ENCODE measurements at places on chromosomes 4 and X.
A peak's percentile ranks its signal among the peaks of the same experiment; 100 is the strongest.

- DNase-seq = no peak
These were observed 1008.2 kb downstream of the NLGN4X start for GRCh38 chrX:5220421-5220820.

- DNase-seq = no peak
These were observed 45.0 kb downstream of the TMEM165 start for GRCh38 chr4:55440786-55441185.

GRCh38 chrX:10356979-10357378 lies 200.2 kb downstream of the CLCN4 start:
- DNase-seq = peak; percentile 79

DNA sequence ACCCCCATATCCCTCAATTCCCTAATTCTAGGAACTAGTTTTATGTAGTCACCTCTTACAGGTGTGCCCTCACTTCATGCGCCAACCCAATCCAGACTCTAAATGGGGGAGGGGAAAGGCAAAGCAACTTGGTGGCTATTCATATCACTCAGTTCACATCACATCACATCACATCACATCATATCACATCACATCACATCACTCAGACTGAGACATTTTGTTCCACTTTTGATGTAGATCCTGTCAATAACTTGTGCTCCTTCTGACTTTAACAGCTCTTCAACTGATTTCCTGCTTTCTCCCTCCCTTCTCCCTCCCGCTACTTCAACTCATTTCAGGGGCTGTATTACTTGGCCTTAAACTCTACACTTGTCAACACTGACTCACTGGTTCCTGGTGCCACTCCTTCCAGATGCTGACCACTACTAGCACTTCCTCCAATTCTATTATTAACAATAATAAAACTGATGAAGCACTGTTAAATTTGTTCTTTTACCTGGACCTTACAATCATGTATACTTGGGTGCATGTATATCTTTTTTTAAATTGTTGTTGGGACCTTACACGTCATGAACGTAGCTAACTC lies 29.1 kb upstream of the PLS3 start:
- DNase-seq = peak; percentile 68

DNA sequence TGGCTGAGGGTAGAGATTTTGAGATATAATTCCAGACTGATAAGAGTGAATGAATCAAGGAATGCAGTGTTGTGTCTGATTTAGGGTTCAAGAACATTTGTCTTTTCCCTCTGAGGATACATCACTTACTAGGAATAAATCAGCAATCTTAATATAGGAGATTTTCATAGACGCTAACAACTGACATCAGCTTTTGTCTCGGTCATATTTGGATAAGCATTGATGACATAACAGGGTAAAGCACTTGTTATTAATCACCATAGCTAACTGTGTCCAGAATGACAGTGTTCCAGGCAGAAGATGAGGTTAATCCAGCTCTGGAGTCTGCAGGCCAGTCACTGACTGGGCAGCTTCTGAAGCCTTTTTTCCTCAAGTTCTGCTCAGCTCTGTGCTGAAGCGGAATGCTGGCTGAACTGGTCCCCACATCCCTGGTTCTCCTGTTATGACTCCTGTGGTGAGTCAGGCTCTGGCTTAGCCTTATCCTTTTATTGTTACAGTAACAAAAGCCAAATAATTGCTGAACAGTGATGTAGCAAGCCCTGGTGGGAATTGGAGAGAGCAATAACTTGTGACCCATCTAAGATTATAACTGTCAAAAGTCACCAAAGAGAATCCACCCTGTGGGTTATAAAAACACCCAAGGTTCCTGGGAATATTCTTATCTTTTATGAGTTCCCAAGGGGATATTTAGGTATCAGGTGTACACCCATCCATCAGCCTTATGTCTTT lies 41.8 kb downstream of the FNIP2 start:
- peak; percentile 95 for DNase-seq

GRCh38 chr4:183030823-183031222 lies 68.2 kb upstream of the WWC2 start:
- no peak for DNase-seq

GRCh38 chr4:36385951-36386571 lies 104.6 kb downstream of the DTHD1 start:
- no peak for DNase-seq

GRCh38 chr4:4420421-4420820 lies 33.5 kb downstream of the NSG1 start:
- DNase-seq = no peak

DNA sequence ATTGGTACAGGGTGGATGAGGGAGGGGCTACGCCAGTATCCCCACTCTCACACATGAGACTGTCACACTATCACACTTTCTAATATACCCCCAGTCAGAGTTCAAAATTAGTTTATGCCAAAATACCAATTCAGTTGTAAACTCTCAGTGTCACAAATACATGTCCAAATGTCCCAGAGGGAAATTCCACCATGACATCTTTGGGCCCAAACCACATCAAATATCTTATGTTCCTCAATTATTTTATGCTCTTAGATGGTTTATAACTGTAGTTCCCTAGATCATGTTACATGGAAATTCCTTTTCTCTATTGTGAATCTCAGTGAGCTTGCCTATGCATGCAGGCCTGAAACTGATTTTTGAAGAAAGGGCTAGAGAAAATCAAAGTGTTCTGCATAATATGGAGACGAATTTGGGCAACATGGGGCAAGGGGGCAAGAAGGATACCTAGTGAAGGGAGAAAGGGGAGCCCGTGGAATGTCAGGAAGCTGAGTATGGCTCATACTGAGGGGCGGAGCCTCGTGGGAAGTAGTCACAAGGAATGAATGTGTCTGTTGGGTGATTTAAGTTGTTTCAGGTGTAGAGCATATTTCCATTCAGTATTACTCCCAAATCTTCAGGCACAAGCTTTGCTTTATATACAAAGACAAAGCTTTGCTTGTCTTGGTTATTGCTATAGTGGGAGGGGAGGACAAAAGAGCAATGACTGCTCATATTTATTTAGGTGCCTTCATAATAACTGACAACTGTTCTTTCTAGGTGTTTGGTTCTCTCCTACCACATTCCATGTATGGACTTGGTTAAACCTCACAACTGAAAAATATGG lies 40.8 kb downstream of the CLNK start:
- DNase-seq = peak; percentile 49

DNA sequence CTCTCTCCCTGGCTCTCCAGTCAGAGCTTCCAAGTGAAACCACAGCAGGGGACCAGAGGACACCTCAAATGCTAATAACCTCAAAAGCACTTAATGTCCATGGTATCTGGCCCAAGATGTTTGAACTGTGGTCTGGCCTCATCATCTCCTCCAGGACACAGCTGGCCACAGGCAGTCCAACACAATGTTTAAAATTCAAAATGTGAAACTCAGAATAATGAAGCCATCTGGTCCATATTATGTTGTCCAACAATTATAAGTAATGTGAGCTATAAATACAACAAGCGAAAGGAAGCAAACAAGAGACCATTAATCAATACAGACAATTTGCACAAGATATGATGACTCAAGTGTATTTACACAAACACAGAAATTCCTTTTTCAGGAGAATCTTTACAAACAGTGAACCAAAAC lies 90.7 kb upstream of the S100G start:
- no peak for DNase-seq

DNA sequence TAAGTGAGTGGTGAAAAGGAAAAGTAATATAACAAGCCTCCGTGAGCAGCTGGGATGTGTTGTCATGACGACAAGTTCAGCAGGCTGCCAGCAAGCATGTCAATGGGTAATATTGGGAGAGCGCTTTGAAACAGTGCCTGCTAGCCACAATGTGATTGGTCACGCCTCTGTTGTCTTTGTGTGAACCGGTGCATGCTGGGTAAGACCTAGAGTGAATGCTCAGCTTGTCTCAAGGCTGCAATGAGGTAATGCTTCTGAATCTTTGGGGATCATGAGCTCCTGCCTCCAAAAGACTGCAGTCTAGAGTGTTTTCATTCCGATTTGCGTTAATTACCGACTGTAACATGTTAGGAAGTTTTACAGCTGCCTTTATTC lies 54.9 kb downstream of the STOX2 start:
- peak; percentile 53 for DNase-seq

GRCh38 chr4:151407466-151408379 lies 1.3 kb upstream of the FHIP1A start:
- DNase-seq = no peak

GRCh38 chr4:139920486-139921002 lies 233.4 kb downstream of the MAML3 start:
- no peak for DNase-seq

DNA sequence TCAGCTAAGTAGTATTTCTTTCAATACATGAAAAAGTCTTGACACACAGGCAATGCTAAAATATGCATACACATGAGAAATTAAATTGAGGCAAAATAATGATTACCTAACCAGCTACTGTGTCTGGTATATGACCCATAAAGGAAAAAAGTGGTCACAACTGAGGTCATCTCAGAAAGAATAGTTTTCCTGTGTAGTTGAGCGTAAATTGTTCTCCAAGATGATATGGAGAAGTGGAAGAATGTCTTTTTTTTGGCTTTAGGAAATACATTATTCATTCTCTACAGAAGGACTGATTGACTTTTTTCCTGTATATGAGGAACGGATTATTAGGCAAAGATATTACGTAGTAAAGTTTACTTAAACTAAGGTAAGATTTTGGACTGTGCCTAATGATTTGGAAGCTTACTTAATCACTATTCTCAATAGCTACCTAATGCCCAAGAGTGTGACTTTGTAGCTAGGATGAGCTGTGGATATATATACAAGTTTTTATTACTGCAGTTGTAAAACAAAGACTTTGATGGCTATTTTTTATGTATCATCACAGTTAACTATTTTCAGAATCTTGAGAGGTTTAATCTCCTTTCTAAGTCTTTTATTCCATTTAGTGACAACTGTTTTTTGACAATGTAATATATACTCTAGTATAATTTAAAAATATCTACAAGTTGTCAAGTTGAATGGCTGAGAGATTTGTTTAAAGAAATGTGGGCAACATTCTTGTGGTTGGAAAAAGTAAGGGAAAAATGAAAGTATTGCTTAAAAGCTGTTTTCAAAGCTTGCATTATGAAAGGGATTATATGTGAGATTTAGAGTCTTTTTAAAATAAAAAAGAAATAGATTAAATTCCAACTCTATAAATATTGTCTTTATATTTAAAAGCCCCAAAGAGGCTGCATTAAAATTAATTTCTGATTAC lies 100.2 kb downstream of the PDLIM5 start:
- no peak for DNase-seq

- DNase-seq = no peak
These were observed 38.7 kb upstream of the FAT1 start for GRCh38 chr4:186762361-186762760.

GRCh38 chr4:29081234-29081955 lies 1638.8 kb upstream of the PCDH7 start:
- peak; percentile 5 for DNase-seq

GRCh38 chr4:6971536-6972374 lies 62.1 kb downstream of the TBC1D14 start:
- DNase-seq = no peak

DNA sequence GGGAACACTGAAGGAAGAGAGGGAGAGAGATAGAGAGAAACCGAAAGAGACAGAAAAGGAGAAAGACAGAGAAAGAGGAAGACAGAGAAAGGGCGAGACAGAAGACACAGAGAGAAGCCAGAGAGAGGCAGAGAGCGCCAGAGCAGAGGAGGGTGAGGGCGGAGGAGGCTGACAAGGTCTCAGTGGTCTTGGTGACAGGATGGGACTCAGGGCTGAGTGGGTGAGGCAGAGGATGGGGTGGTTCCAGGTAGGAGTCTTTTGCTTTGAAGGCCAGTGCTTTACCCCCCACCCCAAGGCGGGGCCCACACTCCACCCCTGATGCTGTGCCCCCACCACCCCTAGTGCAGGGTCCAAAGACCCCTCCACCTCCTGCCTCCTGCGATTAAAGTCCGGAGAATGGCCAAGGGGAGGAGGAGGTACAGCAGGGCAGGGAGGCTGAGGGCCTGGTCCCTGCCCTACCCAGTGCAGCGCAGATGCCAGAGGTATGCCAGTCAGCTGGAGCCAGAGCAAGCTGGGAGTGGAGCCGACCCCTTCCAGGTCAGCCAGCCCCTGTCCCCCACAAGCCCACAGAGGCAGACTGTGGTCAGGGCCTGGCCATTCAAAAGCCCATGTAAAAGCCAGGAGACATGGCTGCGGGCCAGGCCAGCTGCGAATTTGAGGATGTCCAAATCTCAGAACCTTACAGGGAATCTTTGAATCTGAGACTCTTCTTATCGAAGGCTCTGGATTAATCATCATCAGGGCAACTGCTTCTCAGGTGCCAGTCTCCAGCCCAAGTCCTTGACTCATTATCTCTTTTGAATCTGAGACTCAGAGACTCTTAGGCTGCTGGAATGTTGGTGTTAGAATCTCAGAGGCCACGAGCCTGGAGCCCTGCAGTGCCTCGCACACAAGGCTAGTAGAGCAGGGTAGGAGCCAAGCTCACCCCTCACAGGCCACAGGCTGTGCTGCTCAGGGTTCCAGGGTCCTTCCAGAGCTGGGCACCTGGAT lies 758 bp downstream of the IQSEC2 start:
- DNase-seq = peak; percentile 64

GRCh38 chrX:115622534-115622933 lies 61.6 kb downstream of the PLS3 start:
- DNase-seq = no peak

- DNase-seq = no peak
These were observed 8.6 kb downstream of the KDM6A start for GRCh38 chrX:44881549-44881948.

- DNase-seq = no peak
These were observed 11.8 kb downstream of the EDA start for GRCh38 chrX:69627744-69628143.

- DNase-seq = no peak
These were observed 41.1 kb upstream of the ACSL4 start for GRCh38 chrX:109774136-109774535.

- no peak for DNase-seq
These were observed 410.3 kb upstream of the RASGEF1B start for GRCh38 chr4:81881855-81882621.

DNA sequence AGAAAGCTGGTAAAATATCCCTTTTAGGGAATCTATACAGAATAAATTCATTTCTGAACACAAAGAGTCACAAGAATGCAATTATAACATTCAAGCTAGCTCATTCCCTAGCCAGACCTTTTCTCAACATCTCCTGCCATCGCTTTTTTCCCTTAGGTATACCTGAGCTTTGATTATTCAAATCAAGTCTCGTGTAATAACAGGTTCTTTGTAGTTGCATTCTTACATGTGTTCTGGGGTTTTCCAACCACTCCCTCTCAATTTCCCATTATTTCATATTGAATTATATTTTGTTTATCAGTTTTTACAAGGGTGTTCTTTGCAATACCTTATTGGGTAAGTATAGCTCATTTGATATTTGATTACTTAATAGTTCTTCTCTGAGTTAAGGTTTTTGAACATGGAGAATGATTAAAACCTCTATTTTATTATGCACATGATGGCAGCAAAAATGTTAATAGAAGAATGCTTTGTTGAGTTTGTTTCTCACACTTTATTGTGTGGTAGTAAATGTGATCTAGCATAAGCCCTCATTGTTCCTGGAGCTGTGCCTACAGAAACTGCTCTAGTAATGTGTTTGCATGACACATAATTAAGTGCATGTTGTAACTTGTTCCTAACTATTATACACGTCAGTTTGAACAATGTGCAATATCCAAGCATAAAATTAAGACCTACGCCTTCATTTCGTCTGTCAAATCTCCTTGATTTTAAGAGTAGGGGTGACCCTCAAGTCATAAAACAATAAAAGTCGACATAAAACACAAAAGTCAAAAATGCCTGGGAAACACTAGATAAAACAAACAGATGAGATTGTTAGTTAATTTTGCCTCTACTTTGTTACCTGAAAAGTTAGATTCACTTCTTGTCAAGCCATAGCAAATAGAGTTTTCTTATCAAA lies 124.0 kb upstream of the POF1B start:
- DNase-seq = peak; percentile 91

GRCh38 chrX:149979126-149979644 lies 40.9 kb upstream of the EOLA2 start:
- no peak for DNase-seq

- DNase-seq = peak; percentile 28
These were observed 731 bp downstream of the BRWD3 start for GRCh38 chrX:80808881-80809411.
